SK-N-DZ (cell line): ENCODE measurements at places on chromosomes 11 and 22.

GRCh38 chr11:34379079-34379478 is 21.3 kb upstream of the ABTB2 start:
- no peak for DNase-seq

- DNase-seq = no peak
Observed at GRCh38 chr22:46122980-46123693, 27.2 kb upstream of the PPARA start.

DNA sequence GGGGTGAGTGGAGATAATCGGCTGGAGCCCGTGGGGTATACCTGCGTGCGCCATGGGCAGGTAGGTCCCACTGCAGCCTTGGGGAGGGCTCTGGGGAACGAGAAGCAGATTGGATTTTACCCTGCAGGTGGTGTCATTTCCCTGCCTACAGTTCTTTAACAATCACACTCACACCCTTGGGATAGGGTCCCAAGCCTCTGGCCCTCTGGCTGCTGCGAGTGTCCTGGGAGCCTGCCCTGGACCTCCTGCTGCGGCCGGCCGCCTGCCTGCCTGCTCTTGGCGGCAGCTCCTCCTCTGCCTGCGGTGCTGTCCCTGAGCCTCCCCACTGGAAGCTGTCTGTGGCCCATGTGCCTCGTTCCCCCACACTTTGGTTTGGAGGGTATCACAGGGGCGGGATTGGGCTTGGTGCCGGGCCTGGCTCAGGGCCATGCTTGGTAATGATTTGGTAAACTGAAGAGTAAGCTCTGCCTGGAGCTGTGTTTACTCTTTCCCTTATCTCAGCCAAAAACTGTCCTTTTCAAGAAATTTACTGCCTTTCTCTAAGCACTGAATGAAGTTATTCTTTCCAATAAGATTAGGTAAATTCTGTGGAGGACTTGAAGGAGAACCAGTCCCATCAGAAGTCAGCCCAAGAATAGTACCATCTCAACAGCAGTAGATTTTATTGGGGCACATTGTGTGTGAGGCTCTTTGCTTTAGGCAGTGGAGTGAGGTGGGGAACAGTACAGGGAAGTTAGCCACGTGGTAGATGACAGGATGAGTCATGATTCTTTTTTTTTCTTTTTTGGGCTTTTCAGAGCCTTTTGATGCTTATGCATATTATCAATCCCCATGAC is 53.7 kb downstream of the TBC1D22A start:
- no peak for DNase-seq

DNA sequence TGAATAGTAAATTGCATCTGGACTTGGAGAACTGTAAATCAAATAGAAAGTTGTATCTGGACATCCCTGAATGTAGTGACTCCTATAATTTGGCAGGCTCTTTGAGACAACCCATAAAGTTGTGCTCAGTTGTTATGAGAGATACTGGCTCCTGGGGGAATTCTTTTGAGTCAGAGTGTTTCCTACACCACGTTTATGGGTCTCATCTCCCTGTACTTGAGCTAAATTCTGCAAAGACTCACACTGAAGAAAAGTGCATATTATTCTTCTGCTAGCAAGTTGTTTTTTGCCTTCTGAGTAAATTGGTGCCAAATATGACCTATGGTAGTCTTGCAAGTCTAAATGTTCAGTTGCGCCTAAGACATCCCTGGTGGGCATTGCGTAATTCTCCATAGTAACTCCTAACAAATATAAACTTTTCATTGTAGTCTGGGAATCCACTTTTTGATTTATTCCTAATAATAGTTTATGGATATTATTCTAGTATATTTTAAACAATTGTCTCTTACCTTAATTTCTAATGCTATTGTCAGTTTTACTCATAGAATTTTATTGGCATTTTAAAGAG is 5.0 kb downstream of the ZNF215 start:
- no peak for DNase-seq

- peak; percentile 66 for DNase-seq
Observed at GRCh38 chr11:75627906-75628668, 40.8 kb downstream of the MAP6 start.

- no peak for DNase-seq
Observed at GRCh38 chr11:86934582-86934900, 20.7 kb downstream of the FZD4 start.

GRCh38 chr22:36003972-36004674 is 24.5 kb downstream of the RBFOX2 start:
- DNase-seq = no peak

DNA sequence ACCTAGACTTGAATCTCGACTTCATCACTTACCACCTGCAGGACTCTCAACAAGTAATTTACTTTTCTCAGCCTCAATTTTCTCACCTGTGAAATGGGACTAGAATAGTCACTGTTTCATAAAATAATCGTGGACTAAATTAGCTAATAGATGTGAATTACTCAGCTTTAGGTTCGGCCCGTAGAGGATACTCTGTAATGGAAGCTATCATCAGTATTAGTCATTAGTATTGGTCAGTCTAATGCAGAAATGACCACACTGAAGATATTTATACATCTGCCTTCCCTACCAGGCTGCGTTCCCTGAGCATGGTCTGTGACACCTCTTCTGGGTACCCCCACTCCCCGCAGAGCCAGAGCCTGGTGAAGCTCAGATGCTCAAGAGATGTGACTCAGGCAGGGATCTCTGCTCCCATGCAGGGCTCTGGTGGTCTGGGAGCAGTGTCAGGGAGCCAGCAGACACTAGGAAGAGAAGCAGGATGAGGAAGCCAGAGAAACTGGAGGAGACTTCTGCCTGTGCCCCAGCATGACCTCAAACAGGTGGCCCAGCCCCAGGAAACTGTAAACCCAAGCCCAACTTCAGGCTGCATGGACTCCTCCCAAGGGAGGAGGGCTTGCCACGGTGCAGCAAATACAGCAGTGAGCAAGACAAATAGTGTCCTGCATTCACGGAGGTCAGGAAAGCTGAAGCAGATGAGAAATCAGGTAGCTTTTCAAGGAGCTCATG is 88.0 kb upstream of the E2F8 start:
- no peak for DNase-seq

DNA sequence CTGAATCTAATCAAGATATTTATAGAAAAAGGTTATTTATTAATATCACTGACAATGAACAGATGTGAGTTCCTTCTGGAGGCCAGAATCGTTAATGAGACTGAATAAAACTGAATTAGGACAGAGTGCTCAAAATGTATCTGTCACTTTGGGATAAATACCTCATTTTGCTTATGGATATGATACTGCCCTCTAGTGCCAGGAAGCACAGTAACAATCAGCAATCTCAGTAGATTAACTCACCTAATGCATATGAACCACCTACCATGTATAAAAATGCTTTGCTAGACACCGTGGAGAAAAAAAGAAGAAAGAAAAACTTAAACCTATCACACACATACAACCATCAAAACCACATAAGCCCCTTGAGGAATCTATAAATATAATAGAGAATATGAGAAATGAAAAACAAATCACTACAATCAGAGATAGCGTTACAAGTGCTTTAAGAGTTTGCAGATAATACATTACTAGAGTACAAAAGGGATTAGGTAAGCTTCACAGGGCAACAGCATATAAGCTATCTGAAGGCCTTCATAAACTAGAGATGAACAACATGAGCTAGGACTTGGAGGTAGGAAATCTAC is 117.4 kb downstream of the SGSM3 start:
- DNase-seq = peak; percentile 46

GRCh38 chr11:27423125-27423524 is 49.5 kb downstream of the LGR4 start:
- DNase-seq = peak; percentile 32

DNA sequence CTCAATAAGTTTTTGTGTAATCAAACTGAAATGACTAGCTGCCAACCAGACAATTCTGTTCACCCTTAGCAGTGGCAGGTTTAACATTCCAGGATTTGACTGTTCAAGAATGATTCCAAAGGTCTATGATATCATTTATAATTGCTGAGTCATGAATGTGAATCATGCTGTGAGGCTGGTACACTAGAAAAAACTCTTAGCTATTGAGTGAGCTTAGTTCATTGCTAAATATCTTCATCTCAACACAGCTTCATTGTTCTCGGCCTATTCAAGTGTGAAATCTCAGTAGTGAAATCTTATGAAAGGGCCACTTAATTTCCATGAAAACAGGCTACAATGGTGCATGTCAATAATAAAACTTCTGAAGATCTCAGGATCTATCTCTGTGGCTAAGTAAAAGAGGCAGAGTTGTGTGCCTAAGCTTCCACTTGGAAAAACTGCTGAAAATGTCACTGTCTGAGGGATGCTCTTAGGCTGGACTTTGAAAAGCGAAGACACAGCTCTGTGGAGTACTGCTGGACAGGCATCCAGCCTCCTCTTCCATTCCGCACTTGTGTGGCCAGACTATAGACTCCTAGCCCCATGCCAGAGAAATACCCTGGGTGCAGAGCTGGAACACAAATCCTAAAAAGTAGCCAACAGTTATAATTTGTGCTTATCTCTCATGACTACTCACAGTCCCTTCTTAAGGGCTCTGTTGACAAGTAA is 12.8 kb downstream of the AQP11 start:
- DNase-seq = no peak

DNA sequence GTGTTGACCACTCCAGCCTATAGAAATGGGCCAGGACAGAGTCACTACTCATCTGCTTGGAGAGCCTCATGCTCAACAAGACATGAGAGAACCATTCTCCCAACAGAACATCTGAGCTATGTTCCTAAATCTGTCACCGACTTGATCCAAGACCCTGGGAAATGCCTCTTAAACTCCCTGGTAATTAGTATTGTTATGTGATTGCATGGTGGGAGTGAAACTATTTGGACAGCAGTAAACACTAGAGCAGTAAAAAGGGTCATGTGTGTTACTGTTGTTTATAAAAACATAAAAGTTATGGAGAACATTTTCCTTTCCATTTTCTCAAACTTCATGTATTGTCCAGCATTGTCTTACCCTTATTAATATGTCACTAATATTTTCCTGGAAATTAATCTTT is 369.8 kb upstream of the FAT3 start:
- no peak for DNase-seq

- DNase-seq = no peak
Observed at GRCh38 chr11:110805756-110806155, 93.5 kb upstream of the ARHGAP20 start.

DNA sequence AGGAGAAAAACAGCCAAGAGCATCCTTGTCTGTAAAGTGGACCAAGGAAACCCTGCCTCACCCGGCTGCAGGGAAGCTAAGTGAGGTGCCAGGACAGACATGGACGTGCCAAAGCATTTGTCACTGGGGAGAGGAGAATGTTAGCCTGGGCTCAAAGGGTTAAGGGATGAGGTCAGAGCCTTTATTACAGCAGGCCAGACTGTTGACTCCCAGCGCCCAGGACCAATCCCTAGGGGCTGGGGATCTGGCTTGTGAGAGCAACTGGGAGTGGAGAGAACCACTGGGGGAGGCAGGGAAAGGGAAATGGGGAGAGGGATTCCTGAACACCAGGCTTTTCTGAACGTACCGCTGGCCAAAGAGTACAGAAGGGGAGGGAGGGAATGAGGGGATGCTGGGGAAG is 2.6 kb downstream of the CHRM1 start:
- DNase-seq = peak; percentile 81

GRCh38 chr11:75562836-75563484 is 907 bp downstream of the SERPINH1 start:
- DNase-seq = peak; percentile 78

DNA sequence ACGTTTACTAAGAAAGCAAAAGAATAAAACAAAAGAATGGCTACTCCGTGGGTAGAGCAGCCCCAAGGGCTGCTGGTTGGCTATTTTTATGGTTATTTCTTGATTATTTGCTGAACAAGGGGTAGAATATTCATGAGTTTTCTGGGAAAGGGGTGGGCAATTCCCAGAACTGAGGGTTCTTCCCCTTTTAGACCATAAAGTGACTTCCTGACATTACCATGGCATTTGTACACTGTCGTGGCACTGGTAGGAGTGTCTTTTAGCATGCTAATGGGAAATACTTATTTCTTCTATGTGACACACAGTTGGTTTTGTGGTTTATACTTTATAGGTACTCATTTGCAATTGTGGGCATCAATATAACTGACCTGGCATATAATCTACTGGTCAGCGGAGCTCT is 56.3 kb downstream of the SLN start:
- no peak for DNase-seq

GRCh38 chr11:65459552-65459951 is 37.0 kb downstream of the NEAT1 start:
- no peak for DNase-seq

- DNase-seq = no peak
Observed at GRCh38 chr22:49404576-49405241, 423.0 kb downstream of the BRD1 start.

DNA sequence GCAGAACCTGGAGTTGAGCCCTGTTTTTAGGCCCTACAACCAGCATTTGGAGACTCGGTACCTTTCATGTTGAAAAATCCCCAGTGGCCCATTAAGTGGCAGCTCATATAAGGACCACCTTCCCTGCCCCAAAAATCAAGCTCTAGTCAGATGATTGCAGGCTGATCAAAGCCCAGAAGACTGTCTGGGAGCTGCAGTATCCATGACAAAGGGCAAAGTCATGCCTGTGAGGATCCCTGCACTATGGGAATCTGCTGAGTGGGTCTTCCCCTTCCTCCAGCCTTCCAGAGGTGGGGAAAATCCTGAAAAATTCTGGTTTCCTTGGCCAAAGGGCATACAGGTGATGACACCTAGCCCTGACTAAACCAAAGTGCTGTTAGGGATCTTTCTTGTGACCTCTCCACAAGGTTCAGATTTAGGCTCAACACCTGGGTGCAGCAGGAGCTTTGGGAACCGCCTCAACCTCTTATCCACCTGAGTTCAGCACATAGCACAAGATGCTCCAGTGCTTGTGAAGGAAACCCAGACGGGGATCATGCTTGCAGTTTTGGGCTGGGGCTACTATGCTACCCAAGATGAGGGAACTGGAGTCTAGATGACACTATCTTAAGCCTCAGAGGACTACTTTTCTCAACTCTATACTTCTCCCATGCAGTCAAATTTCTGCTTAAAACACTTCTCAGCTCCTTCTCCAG is 1.2 kb upstream of the TRIM3 start:
- DNase-seq = no peak

DNA sequence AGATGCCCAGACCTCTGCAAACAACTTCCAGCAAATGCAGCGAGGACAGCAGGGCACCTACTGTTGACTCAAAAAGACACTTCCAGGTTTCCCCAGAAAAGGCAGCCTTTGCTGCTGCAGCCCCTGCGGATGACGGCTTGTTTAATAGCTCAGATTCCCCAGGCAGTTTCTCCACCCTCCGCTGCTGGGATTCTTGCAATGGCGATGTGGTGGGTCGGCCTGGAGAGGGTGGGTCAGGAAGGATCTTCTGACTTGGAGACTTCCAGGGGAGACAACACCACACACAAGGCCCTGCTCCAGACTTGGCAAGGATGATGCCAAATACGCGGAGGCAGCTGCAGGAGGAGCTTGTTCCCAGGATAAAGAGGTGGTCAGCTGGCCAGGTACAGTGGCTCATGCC is 17.9 kb upstream of the TREH start:
- no peak for DNase-seq

- peak; percentile 86 for DNase-seq
Observed at GRCh38 chr11:35617687-35618496, at the start of gene FJX1. Gene FJX1, plus strand, starts transcription at chr11:35618460. Its CDS starts 177 bp downstream, at chr11:35618637.
